Activated CD4-positive, alpha-beta T cell treated with anti-CD3 and anti-CD28 coated beads, Interleukin-2, amount 10 ng/mL, durations not matched to agents 7 days and 5 days (primary cell): ENCODE measurements at places on chromosomes 2 and 18. TPM values are rescaled to one million over a fixed set of nuclear protein-coding genes. Genes with fewer than 3 reads are reported as not detected.

GRCh38 chr2:217371781-217372213 lies 511.9 kb upstream of the TNP1 start:
- H3K27me3 ChIP-seq: peaks cover 2% of the 10 kb centered on the region
- no peak overlapping the region for H3K27ac ChIP-seq
- DNase-seq: no peak
- no peaks in the 10 kb centered on the region for H3K4me1 ChIP-seq

DNA sequence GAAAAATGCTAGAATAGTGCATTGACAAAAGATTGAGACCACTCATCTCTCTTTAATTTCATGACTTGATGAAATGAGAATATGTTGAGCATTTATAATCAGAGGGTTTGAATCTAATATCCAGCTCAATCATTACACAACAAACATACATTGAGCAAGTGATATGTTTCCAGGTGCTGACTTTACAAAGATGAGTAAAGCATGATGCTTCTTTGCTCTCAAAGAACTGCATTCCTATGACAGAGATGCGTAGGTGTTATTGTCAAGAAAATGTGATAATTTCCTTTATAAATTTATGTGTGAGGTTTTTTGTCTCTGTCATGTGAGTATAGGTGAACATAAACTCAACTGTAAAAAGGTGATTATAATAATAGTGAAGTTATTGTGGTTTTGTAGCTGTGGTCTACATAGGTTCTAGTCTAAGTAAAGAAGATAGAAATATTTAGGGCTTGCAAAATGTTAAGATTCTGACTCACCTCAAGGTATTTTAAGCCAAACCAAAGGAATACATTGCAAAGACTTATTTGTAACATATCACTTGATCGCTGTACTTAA lies 389.8 kb downstream of the GALNT13 start:
- no peak overlapping the region for H3K27ac ChIP-seq
- H3K36me3 ChIP-seq: no peaks in the 10 kb centered on the region
- H3K4me1 ChIP-seq: no peaks in the 10 kb centered on the region

MDH1B gene
- 0.40 TPM for total RNA-seq

GRCh38 chr18:66966171-66966570 lies 362.3 kb upstream of the CDH19 start:
- H3K4me1 ChIP-seq: no peaks in the 10 kb centered on the region
- no peak overlapping the region for H3K27ac ChIP-seq
- no peaks in the 10 kb centered on the region for H3K36me3 ChIP-seq
- DNase-seq: no peak

GRCh38 chr2:150225030-150225429 lies 262.4 kb downstream of the RND3 start:
- H3K36me3 ChIP-seq: no peaks in the 10 kb centered on the region
- no peak overlapping the region for H3K4me3 ChIP-seq
- DNase-seq: no peak
- no peaks in the 10 kb centered on the region for H3K4me1 ChIP-seq

GRCh38 chr2:86442642-86443005 lies 1.5 kb downstream of the KDM3A start:
- no peaks in the 10 kb centered on the region for H3K27me3 ChIP-seq
- H3K4me3 ChIP-seq: peak overlapping the region; percentile 95
- peak overlapping the region; percentile 97 for H3K27ac ChIP-seq
- H3K4me1 ChIP-seq: peaks cover 54% of the 10 kb centered on the region

GRCh38 chr2:57448816-57449215 lies 597.8 kb upstream of the VRK2 start:
- no peak overlapping the region for H3K4me3 ChIP-seq
- no peak overlapping the region for H3K27ac ChIP-seq
- H3K36me3 ChIP-seq: no peaks in the 10 kb centered on the region
- H3K4me1 ChIP-seq: no peaks in the 10 kb centered on the region
- no peak for DNase-seq

UGT1A5 gene
- not detected for total RNA-seq

AP1S3 gene
- total RNA-seq: 7.5 TPM

DNA sequence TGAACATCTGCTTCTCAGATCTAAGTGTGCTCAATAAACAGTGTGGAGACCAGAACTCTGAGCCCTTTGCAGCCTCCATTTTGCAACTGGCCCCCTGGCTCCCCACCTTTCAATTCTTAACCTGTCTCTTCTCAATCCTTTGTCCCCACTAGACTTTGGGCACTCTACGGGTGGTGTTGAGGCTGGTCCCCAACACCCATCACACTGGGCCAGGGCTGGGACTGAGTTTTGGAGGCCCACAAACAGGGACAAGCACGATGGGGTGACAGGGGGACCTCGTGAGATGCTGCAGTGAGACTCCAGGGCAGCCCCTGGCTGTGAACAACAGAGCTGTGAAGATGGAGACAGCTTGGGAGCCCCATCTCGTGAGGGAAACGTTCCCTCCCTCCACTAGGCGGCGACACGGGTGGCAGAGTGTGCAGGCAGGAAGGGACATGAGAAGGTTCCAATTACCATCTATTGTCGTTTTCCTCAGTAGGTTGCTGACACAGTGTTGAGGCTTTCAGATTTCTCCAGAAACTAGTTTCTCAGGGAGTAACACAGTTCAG lies 1.2 kb downstream of the ANKMY1 start:
- H3K27me3 ChIP-seq: no peaks in the 10 kb centered on the region
- peaks cover 52% of the 10 kb centered on the region for H3K36me3 ChIP-seq
- peak overlapping the region; percentile 62 for H3K27ac ChIP-seq
- peak; percentile 76 for DNase-seq
- H3K4me3 ChIP-seq: no peak overlapping the region
- H3K4me1 ChIP-seq: peaks cover 38% of the 10 kb centered on the region

OSBPL1A gene
- 1.4 TPM for total RNA-seq

DNA sequence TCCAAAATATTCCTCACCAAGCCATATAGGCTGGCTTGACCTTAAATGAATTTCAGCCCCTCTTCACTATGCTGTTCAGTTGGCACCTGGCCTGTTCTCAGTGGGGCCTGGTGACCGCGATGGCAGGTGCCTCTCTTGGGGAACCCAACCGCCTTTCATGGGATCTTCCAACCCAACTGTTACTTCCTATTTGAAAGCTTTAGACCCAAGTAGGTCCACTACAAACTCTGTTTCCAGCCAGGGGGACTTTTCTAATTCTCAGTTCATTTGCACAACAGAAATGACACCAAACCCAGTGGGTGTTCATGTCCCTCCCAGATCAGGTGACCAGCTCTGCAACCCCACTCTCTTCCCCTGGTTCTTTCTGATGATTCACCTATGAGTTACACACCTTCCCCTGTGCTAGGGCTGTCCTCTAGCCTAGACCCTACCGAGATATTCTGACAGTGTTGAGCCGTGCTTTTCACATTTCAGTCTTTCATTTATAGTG lies 35.6 kb upstream of the NDUFV2 start:
- no peaks in the 10 kb centered on the region for H3K36me3 ChIP-seq
- no peak for DNase-seq
- H3K27ac ChIP-seq: no peak overlapping the region
- no peak overlapping the region for H3K4me3 ChIP-seq
- H3K4me1 ChIP-seq: peaks cover 11% of the 10 kb centered on the region

GRCh38 chr18:11664286-11664685 lies 24.8 kb upstream of the GNAL start:
- no peaks in the 10 kb centered on the region for H3K36me3 ChIP-seq
- no peak overlapping the region for H3K4me3 ChIP-seq
- H3K27ac ChIP-seq: no peak overlapping the region

DNA sequence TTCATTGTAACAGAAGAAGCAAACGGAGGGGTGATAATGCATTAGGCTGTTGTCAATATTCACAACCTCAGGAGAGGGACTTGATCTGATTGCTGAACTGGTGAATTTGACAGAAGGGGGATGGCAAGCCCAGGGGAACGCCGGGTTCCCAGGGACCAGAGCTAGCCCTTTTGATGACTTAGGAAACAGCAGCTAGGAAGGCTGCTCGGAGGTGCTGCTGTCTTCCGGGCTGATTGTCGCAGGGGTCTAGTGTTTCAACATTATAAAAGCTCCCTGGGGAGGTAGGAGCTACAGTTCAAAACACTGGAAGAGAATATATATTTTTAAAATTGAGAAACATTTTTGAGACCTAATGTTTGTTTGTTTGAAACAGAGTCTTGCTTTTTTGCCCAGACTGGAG lies 47.3 kb downstream of the CD8B2 start:
- H3K4me1 ChIP-seq: no peaks in the 10 kb centered on the region
- no peak for DNase-seq
- H3K4me3 ChIP-seq: no peak overlapping the region
- no peaks in the 10 kb centered on the region for H3K36me3 ChIP-seq
- no peak overlapping the region for H3K27ac ChIP-seq

DNA sequence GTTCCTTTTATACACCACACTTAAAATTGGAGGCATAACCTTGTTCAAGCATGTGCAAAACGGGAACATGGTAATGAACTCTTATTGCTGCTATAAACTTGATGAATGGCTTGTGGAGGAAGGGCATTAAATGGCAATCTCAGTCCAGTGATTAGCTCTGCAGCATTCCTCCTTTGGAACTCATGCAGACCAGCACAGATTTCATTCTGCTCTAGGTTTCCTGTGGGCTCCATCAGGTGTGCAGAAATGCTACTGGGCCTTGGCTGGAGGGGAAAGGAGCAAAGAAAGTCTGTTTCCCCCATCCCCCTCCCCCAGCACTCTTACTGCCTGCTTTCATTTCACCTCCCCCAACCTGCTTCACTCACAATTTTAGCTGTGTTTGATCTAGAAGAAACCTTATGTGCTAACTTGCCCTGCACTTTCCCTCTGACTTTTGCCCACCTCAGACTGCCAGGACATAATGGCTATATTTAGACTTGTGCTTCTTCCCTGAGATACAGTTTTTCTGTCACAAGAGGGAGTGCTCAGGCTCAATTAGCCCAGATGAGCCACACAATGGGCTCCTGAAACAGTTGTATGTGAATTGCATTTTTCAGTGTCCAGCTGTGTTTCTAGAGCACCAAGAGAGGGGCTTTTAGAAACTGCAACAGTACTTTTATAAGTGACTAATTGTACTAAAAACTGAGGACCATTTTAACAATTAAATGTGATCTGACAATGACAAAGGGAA lies 109.8 kb downstream of the FSHR start:
- H3K36me3 ChIP-seq: no peaks in the 10 kb centered on the region
- DNase-seq: no peak
- H3K27me3 ChIP-seq: no peaks in the 10 kb centered on the region
- no peaks in the 10 kb centered on the region for H3K4me1 ChIP-seq

DNA sequence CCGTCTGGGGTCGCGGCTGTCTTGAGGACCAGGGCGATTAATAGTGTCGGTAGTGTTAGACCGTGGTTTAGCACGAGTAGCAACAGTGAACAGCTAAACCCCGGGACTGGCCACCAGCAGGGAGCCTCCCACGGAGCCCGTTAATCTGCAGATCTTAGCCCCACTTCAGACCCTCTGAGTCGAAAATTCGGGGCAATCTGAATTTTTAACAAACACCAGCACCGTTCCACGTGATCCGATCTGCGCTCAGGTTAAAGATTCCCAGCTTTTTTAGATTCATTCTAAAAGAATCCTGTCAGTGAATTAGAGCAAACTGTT lies 479 bp upstream of the ATP5F1A start:
- H3K4me3 ChIP-seq: peak overlapping the region; percentile 98
- H3K27ac ChIP-seq: peak overlapping the region; percentile 98
- peaks cover 33% of the 10 kb centered on the region for H3K4me1 ChIP-seq
- DNase-seq: no peak
- H3K27me3 ChIP-seq: no peaks in the 10 kb centered on the region
- H3K36me3 ChIP-seq: peaks cover 25% of the 10 kb centered on the region

DNA sequence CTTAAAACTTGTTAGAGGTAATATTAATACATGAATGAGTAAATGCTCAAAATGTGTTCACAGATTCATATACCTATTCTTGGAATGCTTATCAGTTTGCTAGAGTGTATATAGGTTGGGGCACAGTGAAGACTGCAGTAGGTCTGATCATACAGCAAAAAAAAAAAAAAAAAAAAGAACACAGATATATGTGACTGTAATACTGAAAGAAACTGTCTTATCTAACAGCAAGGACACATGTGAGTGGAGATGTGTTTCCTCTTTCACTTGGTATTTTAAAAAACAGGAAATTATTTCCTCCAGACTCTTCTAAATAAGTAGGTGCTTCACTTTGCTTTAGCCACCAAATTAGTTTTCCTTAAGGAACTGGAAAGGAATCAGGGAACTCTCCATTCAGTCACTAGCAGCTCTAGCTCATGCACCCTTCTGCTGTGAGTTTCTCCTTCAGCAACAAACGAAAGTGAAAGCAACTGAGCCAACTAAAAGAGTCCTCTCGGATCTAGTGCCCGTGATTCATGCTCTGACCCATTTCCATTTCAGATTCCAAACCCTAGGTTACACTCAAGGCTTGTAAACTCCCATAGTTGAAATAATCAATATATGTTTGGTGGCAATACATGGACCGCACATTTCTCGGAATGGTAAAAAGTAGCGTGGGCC lies 98.5 kb downstream of the DSEL start:
- H3K27ac ChIP-seq: peak overlapping the region; percentile 78
- peaks cover 8% of the 10 kb centered on the region for H3K4me1 ChIP-seq
- peak overlapping the region; percentile 46 for H3K4me3 ChIP-seq
- no peaks in the 10 kb centered on the region for H3K27me3 ChIP-seq

- H3K27me3 ChIP-seq: no peaks in the 10 kb centered on the region
- DNase-seq: no peak
- H3K4me1 ChIP-seq: no peaks in the 10 kb centered on the region
- no peak overlapping the region for H3K27ac ChIP-seq
- no peak overlapping the region for H3K4me3 ChIP-seq
Measured at GRCh38 chr18:75421656-75422055, 5.8 kb downstream of the SMIM21 start.

MOGAT1 gene
- not detected for total RNA-seq

CFC1 gene
- total RNA-seq: not detected

ASPRV1 gene
- total RNA-seq: 0.99 TPM

REEP1 gene
- 0.17 TPM for total RNA-seq
